ENCODE measurements at places on chromosomes 16 and 17.

- DNase-seq: no peak
These were observed 3.7 kb downstream of the TRAF7 start for GRCh38 chr16:2159175-2159838.

GRCh38 chr16:81491541-81492188, 47.1 kb downstream of the CMIP start:
- DNase-seq: peak; percentile 60

GRCh38 chr17:62712171-62712581, 84.7 kb downstream of the MRC2 start:
- no peak for DNase-seq

DNA sequence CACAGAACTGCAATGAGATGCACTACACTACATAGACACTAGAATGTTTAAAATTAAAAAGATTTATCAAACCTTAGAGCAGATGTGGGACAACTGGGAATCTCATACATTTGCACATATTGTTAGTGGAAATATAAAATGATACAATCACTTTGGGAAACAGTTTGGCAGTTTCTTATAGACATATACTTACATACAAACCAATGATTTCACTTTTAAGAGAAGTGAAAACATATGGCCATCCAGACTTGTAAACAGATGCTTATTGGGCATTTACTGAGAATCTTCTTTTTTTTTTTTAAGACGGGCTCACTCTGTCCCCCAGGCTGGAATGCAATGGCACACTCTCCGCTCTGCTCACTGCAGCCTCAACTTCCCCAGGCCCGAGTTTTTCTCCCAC, 50.1 kb downstream of the AXIN2 start:
- no peak for DNase-seq

DNA sequence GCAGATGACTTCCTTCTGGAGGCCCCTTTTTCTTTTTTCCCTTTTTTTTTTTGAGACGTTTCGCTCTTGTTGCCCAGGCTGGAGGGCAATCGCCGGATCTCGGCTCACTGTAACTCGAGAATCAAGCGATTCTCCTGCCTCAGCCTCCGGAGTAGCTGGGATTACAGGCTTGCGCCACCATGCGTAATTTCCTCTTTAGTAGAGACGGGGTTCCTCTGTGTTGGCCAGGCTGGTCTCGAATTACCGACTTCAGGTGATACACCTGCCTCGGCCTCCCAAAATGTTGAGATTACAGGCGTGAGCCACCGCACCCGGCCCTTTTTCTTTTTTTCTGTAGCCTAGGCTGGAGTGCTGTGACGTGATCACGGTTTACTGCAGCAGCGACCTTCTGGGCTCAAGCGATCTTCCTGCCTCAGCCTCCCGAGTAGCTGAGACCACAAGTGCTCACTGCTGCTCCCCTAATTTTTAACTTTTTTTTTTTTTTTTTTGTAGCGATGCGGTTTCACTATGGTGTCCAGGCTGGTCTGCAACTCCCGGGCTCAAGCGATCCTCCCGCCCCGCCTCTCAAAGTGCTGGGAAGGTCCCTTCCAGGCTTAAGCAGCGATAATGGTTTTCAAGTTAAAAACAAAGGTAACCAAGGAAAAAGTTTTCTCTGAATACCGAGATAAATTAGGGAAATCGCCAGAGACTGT, 956 bp upstream of the IST1 start:
- peak; percentile 62 for DNase-seq
